ENCODE measurements at places on chromosomes 5 and 9.

DNA sequence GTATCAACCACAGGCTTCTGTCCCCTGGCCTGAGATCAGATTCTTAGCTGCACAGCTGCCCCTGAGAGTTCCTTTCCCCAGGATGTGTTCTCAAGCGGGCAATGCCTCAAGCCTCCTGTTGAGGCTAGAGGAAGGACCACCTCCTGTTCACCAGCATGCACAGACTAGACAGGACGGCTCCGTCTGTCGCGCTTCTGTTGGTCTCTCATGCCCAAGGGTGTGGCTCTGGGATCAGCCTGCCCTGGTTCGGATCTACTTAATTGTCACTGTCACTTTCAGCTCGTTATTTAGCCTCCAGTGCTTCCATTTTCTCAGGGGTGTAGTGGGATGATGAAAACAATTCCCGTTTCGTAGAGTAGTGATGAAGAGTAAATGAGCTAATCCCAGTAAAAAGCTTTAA is 103.1 kb downstream of the KCNIP1 start:
- no peak for ATAC-seq

GRCh38 chr5:31106691-31107090 is 86.8 kb upstream of the CDH6 start:
- no peak for ATAC-seq

DNA sequence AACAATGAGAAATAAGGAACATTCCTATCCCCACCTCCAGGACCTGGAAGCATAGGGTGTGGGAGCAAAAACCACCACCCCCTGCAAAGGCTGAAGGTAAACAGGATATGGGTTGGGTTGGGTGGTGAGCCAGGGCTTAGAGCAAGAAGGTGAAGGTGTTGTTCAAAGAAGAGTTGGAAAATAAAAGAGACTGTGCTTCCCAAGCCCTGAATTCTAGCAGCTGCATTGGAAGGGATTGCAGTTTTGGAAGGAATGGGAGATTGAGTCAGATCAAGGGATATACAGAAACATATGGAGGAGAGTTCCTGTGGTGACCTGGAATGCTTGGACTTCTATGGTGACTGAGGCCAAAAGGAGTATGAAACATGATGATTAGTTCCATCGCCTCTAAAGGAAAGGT is 24.7 kb upstream of the MTAP start:
- ATAC-seq: no peak

DNA sequence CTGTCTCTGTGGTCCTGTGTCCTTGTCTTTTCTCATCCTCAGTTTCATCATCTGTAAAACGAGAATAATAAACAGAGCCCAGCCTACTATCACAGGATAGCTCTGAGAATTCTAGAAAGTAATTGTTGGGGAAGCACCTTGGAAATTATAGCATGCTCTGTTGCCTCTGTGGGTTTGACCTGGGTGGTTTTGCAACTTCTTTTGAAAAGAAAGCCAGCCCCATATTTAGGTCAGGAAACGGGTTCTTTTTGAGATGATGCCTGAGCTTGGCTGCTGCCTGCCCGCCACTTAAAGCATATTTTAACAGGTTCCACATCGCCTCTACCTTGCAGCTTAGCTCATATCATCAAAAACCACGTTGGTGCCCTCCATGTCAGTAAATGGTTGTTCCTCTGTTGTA is 111.1 kb downstream of the TLR4 start:
- no peak for ATAC-seq

GRCh38 chr9:97039514-97039860 is 545 bp upstream of the CTSV start:
- ATAC-seq: no peak

- ATAC-seq: no peak
These were observed 103.1 kb upstream of the ISL1 start for GRCh38 chr5:51279983-51280706.

- no peak for ATAC-seq
These were observed 51.0 kb upstream of the BRINP1 start for GRCh38 chr9:119420231-119420630.

DNA sequence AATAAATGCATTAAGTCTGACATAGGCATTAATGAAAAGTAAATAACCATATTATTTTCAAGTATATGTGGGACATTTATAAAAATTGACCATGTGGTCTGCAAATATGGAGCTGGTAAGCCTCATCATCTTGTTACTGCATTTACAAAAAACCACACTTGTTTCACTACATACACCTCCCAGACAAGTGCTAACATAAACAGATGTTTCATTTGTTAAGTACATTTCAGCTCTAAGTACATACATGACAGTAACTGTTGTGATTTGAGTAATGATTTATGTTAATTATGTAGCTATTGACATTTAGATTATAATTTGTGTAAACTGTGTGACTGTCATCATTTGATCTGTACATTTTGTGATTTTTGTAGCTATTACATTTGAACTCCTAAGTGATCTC is 13.9 kb downstream of the IDNK start:
- ATAC-seq: peak; percentile 55

- ATAC-seq: no peak
These were observed 323.1 kb upstream of the ACTBL2 start for GRCh38 chr5:57805732-57806131.

GRCh38 chr5:81751836-81752643 is 1.1 kb upstream of the SSBP2 start:
- no peak for ATAC-seq

GRCh38 chr9:98999152-98999525 is 55.4 kb downstream of the COL15A1 start:
- no peak for ATAC-seq

DNA sequence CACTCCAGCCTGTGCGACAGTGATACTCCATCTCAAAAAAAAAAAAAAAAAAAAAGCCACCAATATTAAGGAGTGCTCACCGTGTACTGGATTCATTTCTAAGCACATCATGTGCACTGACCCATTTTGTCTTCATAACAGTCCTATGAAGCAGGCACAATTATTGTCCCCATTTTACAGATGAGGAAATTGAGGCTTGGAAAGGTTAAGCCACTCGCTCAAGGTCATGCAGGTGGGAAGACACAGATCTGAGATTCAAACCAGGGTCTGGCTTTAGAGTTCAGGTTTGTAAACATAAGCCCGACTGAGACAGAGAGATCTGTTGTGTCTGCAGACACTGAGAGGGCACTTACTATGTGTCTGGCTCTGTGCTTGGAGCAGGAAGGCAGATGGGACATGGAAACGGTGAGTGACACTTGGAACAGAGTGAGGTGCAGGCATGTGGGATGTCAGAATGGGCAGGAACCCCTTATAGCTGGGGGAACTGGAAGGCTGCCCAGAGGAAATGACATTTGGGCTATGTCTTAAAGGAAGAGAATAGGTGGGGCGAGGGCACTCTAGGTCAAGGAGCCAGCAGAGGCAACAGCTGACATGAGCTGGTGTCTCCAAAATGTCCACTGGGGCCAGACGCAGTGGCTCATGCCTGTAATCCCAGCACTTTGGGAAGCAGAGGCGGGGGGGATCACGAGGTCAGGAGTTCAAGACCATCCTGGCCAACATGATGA is 69.9 kb downstream of the STK10 start:
- no peak for ATAC-seq

DNA sequence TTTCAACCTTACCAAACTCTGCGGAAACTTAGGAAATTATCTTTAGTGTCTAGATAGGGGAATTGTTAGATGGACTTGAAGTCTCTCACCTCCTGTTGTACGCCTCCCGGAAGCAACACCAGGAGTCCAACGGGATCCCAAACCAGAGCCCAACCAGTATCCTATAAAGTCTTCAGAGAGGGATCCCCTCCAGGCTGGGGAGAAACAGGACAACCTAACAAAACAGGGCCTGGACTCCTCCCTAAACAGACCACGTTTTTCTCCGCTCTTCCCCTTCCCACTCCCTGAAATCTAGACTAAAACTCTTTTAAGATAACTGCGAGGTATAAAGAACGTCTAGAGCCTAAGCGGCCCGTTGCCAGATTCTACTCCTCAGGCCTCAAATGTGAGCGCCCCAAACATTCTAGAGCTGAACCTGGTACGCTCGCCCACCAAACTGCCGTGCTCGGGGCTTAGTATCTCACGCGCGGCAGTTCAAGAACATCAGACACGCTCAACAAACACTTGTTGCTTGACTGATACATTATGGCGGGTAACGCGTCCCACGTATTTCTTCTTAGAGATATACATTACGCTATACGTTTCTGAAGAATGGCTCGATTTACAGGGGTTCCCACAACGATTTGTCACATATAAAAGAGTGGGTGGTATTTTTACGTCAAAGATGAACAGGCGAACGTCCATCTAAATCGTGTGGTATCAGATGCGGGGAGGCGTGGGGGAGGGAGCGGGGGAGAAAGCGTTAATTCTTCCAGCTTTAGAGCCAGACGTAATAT is 663 bp upstream of the SMIM27 start:
- ATAC-seq: peak; percentile 41

DNA sequence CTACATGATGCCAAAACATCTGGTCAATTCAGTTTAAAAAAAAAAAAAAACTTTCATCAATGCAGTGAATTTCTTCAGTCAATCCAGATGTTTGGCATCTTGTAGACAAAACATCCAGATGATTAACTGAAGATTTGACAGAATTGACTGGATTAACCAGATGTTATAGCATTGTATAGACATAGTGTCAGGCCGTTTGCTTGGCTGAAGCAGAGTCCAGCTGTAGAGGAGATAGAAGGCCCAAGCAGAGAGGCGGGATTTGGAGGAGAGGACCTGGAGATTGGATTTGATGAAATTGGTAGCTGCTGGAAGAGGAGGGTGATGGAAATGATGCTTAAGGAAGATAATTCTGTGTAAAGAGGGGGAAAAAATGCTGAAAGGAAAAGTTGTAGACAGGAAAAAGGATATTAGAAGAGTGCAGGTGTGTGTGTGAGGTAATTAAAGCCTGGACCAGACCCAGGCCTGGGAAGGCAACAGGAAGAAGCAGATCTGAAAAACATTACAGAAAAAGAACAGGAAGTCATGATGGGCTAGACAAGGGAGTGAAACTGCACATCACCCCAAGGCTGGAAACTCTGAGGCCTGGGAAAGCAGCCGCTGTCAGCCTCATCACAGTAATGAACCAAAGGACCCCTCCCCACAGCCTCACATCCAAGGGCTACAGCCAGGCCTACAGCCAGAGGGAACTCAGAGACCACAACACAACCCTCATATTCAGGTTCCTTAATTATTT is 258.3 kb downstream of the CWC27 start:
- peak; percentile 25 for ATAC-seq

DNA sequence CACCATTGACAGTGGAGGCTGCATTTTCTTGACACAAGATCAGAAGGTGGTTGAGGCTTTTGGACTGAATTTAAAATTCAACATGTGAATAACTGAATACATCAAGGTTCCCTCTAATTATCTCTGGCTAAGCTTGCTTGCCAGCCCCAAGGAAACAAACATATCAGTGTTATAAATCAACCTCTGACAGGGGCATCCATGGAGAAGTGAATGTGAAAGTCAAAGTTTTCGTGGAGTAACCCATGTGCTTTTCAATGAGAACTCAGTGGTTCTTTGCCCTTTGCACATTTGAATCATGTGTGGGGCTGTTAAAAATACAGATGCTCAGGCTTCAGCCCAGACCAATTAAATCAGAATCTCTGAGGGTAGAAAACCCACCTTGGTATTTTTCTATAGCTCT is 128.9 kb downstream of the LRRC70 start:
- ATAC-seq: no peak

Measured in activated CD4-positive, CD25-positive, alpha-beta regulatory T cell treated with anti-CD3 and anti-CD28 coated beads, Interleukin-2, amount 50 U/mL, for 24 hours (primary cell).